Thoracic aorta (tissue), 2 donors: ENCODE measurements at places on chromosomes 11 and 22.

- DNase-seq = no peak
These were observed 7.5 kb downstream of the SERPING1 start for GRCh38 chr11:57605028-57605420.

DNA sequence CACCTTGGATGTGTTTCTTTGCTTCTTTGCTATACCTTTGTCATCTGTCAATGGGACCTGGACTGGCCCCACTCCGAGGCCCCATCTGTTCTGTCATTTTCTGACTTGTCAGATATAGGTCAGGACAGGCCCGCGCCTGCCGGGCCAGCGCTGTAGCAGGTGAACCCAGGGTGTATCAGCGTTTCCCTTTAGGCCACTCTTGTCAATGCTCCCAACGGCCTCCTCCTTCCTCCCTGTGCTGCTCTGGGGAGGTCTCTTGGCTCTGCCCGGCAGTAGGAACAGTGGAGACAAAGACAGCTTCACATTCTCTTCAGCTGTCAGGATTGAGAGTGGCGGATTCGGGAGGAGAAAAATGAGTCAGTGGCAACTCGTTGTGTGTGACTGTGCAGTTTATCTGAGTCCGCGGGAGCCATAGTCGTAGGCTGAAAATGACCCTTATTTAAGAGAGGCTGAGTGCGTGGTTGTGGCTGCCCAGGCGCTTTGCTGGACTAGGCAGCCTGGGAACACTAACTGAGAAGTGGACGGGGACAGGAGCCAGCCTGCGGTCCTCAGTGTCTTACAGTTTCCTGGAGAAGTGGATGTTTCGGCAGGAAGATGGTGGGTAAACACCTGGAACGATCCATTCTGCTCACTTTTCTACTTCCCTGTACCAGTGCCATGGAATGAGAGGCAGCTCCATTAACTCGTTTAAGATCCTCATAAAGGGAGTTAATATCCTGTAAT lies 102.3 kb downstream of the PRR5L start:
- no peak for DNase-seq

GRCh38 chr11:61161190-61162091 lies at the start of gene VPS37C:
Gene VPS37C, minus strand, starts transcription at chr11:61161426. Its CDS starts 22,597 bp downstream, at chr11:61138829.
- peak; percentile 51 for DNase-seq

- no peak for DNase-seq
These were observed 23.2 kb downstream of the NEAT1 start for GRCh38 chr11:65445604-65446445.

GRCh38 chr11:65870706-65871681 lies 1.6 kb downstream of the EFEMP2 start:
- DNase-seq = no peak

DNA sequence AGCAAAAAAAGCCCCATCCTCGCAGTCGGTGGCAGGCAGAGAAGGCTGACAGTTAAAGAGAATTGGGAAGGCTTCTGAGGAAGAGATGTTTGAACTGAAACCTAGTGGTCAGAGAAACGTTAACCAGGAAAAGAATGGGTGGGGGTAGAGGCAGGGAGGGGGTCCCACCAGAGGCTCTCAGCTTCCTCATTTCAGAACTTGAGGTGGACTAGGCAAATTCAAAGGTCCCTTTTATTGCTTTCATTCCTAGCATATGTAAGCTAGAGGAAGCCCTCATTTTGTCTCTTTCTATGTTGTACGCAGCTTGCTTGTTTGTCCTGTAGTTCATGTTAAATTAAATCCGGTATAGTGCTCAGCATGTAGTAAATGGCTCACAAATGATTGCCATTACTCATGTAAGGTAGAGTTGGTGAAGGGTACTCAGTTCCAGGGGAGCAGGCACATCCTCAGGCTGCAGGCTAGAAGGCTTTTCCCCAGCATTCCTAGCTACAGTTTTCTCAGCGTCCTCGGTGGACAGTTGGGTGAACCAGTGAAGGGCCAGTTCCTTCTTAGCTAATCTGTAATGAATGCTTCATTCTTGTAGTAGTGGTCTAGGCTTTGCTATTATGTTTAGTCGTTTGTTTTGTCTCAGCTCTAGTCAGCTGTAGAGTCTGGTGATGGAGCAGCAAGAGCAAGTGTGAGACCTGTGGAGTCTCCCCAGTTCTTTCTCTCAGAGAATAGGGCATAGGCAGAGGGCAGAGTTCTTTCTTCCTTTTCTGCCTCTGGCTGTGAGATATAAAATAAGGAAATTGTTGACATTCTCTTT lies 58.6 kb downstream of the UVRAG start:
- DNase-seq = no peak

GRCh38 chr11:61900251-61900650 lies 8.9 kb upstream of the FADS3 start:
- no peak for DNase-seq

- DNase-seq = peak; percentile 52
These were observed 1.1 kb upstream of the EXT2 start for GRCh38 chr11:44094260-44094868.

DNA sequence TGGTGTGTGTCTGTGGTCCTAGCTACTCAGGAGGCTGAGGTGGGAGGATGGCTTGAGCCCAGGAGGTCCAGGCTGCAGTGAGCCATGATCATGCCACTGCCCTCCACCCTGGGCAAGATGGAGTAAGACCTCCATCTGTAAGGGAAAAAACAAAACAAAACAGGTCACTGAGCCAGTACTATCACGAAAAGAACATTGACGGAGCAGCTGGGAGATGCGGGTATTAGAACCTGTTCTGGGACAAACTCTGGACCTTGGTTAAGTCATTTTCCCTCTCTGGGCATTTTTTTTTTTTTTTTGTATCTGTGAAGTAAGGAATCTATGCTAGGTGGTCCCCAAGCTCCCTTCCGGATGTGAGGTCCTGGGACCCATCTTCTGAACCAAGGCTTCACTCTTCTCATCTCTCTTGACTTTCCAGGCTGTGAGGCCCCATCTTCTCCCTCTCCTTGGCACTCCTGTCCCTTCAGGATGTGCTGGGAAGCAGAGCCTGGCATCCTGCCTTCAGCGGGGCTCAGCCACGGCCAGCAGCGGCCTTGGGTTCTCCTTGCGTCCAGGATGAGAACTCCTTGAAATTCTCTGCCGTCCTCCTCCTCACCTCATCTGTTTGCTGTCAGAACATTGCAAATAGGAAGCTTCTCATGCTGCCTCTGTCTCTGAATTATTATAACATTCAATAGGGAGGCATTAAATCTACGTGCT lies 130.8 kb downstream of the GRIK4 start:
- DNase-seq = no peak

DNA sequence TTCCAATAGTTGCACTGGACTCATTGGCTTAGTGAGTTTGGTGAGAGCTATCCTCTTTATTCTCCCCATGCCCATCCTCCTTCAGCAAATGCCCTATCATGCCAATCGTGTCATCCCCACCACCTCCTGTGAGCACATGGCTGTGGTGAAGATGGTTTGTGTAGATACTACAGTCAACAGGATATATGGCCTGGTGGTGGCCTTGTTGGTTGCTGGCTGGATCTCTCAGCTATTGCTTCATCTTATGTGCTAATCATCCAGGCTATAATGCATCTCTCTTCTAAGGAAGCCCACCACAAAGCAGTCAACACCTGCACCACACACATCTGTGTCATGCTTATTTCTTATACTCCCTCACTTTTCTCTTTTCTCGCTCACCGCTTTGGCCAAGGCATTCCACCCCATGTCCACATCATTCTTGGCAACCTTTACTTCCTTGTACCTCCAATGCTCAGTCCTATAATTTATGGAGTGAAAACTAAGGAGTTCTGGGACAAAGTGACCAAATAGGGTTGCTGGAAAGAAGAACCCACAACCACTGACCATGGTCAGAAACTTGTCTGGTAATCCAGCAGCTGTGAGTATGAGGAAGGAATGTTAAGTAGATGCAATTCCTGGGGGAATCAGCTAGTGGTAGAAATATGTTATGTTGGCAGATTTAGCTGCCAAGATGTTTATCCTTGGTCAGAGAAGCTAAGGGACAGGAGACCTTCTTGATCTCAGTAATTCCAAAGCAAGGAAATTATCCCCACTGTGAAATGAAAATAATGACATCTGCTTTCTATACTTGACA lies 16.3 kb upstream of the OR56B1 start:
- no peak for DNase-seq

DNA sequence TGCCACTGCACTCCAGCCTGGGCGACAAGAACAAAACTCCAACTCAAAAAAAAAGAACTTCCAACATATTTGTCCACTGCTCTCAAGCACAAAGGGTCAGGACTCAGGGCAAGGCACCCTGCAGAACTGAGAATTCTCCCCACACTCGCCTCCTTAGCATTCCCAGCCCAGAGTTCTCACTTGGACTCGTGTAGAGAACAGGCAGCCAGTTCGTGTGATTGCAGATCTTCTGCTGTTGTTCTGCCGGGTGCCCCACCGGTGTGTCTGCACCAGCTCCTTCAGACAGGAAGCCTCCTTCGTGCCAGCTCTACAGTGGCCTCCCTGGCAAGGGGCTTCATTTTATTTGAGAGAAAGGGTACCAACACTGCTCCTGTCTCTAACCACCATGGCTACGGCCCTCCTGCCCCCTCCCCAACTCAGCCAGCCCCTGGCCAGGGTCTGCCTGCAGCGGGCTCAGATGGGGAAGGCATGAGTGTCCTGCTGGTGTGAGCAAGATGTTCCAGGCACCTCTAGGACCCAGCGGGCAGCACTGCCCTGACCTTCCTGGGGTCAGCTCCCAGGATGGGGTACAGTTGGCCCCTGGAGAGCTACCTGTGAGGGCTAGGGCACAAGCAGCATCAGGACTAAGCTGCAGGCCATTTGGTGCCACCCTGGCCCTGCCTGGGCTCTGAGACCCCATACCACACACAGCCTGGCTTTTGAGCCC lies 19.5 kb upstream of the SCGB1A1 start:
- no peak for DNase-seq

DNA sequence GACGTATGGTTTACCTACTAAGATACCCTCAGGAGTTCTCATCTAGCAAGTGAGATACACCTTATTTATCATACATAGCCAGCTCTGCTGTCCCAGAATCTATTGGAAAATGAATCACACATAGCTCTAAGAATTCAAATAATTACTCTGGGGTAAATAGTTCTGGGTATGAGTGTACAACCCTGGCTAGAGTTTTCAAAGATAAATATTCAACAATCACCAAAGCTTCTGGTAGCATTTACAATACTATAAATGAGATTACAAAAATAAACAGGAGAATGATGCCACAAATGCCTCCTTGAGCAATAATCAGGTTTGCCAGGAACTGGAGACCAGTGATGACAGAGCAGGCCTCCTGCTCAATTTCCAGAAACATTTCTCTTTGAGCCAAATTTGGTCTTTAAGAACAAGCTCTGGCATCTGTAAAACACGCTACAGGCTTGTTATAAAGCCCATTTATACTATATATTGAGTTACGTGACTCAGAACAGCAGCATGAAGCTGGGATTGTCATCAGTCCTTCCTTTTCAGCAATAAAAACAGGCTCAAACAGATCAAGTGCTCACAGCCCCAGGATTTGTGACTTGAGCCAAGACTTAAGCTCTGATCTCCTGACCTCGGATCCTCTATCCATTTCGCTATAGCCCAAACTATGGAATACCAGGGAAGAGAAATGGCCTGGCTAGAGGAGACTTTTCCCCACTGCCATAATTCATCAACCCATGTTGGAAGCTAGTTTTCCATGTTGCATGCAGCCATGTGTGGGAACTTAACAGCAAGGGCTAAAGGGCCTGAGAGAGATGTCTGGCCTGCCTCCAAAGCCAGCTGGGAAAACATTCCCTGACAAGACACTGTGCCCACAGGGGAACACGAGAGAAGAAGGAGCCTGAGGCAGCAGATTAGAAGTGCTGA lies 19.7 kb downstream of the RAB30 start:
- no peak for DNase-seq

- no peak for DNase-seq
These were observed 67.9 kb downstream of the ISX start for GRCh38 chr22:35133702-35134380.

DNA sequence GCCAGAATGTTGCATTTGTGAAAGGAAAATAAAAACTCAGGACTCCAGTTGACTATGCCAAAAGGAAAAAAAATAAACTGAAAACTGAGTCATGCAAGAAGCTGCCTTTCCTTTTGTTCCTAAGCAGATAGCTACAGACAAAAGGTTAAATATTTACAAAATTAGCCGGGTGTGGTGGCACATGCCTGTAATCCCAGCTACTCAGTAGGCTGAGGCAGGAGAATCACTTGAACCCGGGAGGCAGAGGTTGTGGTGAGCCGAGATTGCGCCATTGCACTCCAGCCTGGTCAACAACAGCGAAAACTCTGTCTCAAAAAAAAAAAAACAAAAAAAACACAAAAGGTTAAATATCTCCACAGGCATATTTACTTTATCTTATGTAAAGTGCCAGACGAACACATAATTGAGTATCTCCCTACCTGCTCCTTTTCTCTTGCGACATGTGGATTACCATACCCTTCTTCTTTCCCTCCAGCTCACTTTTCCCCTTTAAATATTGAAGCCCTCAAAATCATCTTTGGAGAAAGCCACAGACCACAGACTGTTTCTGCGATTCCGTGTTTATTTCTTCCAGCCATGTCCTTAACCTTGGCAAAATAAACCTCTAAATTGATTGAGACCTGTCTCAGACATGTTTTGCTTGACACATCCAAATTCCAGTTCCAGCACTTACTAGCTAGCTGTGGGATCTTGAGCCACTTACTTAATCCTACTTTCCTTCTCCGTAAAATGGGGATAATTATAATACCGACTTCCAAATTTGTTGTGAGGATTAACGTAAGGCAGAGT lies 2.3 kb upstream of the SMPD1 start:
- DNase-seq = no peak

GRCh38 chr22:45285263-45286058 lies 712 bp downstream of the UPK3A start:
- DNase-seq = no peak

DNA sequence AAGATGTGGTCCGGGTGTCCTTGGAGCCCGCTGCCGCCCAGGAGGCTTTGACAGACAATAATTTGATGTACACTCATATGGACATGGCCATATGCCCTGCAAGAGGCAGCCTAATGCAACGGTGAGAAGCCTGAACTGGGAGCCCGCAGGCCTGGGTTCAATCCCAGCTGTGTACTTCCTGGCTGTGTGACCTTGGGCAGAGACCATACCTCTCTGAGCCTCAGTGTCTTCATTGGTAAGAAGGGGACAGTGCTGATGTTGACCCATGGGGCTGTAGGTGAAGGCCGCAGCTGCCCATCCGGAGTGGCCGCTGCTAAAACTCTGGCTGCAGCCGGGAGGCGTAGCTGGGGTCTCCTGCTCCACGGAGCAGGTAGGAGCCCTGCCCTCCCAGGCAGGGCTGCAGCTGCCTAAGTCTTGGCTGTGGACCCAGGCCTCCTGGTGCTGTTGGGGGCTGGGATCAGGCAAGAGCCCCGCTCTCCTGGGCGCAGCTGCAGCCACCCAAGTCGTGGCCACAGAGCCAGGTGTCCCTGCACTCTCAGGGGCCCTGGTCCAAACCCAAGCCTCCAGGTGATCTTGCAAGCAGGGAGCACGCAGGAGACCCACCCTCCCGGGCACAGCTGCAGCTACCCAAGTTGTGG lies 8.9 kb downstream of the IL2RB start:
- no peak for DNase-seq

DNA sequence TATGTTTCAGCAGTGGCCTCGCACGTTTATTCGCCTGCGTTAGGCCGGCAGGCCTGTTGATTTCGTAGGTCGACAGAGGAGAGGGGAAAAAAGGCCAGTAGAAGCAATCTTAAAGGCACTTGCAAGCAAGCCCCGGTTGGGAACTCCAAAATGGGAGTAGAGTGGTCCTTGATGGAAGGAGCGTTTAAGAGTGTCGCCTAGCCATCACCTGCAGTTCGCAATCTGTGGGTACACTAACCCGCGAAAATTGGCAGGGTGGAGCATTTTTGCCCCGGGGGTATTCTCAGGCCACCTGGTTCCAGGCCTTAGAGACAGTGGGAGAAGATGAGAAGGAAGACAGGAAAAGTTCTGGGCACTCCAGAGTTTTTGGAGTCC lies 1.1 kb downstream of the EWSR1 start:
- DNase-seq = no peak
